T-helper 9 cell (primary cell): ENCODE measurements at places on chromosomes 3 and 15.

GRCh38 chr3:159252772-159253384 is 451.0 kb downstream of the MFSD1 start:
- no peak for DNase-seq

DNA sequence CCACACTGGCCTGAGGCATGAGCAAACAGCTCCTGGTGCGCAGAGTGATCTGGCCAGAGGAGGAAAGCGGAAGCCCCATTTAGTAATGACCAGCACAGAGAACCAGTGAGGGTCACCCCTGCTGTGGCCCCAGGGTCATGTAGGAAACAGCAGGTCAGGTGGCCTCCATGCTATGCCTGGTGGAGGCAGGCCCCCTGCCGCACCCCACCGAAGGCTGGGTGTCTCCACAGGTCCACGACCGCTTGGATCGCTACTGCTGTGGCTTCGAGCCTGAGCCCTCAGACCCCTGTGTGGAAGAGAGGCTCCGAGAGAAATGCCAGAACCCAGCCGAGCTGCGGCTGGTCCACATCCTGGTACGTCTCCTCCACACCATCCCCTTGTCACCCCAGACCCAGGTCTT is 52.6 kb downstream of the POMGNT2 start:
- no peak for DNase-seq

- no peak for DNase-seq
Observed at GRCh38 chr15:60379525-60380274, 18.1 kb downstream of the ANXA2 start.

DNA sequence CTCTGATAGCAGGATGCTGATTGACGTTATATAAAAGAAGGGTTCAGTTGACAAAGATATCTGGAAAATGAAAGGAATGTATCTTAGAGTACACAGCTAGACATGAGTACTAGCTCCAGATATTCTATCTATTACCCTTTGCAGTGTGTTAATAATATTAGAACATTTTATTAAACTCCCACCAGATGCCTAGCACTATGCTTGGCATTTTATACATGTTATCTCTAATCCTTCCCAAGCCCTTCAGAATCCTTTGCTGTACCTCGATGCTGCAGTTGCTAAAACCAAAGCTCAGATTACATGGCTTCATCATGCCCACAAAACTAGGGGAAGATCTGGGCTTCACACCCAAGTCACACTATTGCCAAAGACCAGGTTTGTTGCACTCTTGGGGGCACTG is 350.1 kb upstream of the AZI2 start:
- no peak for DNase-seq

GRCh38 chr3:186209810-186210752 is 101.2 kb upstream of the ETV5 start:
- no peak for DNase-seq

DNA sequence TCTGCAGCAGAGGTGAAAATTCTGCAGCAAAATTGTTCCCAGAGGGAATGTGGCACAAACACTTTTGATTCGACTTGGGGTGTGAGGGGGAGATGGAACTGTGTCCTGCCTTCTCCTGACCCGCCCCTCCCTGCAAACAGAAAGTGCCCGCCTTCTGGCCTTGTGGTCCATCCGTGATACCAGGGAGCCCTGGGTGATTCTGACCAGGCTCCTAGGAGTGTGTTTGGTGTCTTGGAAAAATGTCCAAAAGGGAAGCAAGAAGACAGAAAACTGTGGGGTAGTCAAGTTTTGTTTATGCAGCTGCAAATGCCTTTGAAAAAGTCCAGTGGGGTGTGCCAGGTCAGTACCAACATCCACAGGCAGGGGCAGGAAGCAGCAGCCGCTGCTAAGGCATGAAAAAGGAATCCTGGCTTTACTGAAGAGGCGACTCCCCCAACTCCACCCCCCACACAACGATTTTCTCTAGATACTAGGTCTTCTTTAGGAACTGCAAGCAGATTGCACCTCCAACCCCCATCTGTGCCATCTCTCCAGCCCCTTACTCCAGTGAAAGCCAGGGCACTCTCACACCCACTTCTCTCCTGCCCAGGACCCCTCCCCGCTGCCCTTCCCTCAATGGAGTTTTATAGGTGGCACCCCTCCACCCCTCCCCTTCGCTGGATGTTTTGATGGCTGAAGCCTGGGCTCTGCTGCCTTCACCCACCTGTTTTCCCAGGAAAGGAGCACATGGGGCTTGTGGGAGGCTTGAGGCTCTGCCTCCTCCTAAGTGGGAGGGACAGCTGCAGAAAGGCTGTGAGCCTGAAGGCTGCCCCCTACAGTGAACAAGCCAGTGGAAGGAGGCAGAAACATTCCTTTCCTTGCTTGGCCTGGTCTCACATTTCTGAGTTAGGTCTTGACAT is 82.4 kb upstream of the HERC1 start:
- no peak for DNase-seq

DNA sequence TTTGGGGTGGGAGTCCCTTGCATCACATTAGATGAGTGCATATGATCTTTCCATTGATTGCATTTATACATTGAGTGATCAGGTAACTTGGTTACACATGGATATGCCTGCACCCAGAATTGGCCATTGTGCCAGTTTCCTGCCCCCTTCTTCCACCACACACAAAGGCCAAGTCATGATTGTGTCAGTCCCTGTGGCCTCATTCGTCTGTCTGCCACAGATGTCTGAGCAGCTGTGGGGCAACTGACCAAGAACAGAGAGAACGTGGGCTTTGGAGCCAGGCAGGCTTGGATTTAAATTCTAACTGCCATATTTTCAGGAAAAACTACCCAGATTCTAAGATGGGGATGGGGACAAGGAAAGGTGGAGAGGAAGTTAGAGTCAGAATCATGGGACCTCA is 27.0 kb downstream of the CCNL1 start:
- DNase-seq = no peak

GRCh38 chr15:55659481-55659880 is 71.3 kb upstream of the PYGO1 start:
- DNase-seq = no peak

DNA sequence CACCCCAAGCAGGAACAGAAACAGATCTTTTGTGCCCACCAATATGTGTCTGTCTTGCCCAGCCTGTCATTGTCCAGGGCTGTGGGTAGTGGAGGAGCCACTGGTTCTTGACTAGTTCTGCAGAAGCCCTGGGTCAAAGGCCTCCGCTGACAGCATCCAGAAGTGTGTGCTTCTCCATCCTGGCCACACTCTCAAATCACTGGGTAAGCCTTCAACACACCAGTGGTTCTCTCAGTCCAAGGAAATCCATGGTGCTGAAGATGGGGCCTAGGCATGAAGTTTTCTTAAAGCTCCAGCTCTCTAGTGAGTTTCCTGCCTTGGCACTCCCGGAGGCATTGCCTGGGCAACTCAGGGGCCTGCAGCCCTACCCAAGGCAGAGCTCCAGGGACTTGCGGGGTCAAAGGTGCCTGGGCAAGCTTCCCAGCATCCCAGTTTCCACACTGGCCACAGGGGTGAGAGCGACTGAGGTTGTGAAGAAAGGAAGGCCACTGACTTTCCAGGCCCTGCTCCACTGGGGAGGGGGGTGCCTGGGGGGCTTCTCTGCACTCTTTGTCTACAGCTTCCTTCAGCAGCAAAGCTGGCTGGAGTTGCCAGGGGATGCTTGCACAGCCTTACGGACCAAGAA is 37.9 kb upstream of the RPL32 start:
- no peak for DNase-seq
